ENCODE measurements at places on chromosomes 16 and 17.
A peak's percentile ranks its signal among the peaks of the same experiment; 100 is the strongest.

GRCh38 chr16:9950658-9951057, 231.6 kb downstream of the GRIN2A start:
- DNase-seq: no peak

DNA sequence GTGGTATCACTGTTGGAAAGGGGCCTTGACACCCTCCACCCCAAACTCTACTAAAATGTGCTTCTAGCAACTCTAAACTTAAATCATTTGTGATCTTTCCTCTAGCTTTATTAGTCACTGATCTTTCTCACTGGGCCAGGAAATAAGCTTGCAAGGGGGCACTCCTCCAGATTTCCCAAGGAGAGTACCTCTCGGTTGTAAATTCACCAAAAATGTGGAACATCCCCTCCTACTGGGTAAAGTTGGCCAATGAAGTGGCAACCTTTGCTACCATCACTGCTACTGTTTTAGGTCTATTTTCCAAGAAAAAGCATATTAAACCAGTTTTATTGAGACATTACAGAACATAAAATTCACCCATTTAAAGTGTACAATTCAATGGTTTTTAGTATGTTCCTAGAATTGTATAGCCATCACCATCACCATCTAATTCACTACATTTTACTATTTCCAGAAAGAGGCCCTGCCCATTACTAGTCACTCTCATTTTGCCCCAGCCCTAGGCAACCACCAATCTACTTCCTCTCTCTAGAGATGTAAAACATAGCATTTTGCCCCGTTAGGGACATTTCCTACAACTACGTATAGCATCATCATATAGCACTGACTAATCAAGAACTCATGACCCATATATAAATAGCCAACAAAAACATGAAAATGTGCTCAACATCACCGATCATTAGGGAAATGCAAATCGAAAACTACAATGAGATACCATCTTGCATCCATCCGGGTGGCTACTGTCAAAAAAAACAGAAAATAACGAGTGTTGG, 44.6 kb upstream of the ADCY9 start:
- DNase-seq: no peak

GRCh38 chr17:68777243-68777855, 176.2 kb upstream of the FAM20A start:
- DNase-seq: peak; percentile 79

- DNase-seq: no peak
Measured at GRCh38 chr16:11609474-11610120, 22.9 kb upstream of the LITAF start.

- DNase-seq: no peak
Measured at GRCh38 chr16:78607465-78607864, 508.0 kb downstream of the WWOX start.

Measured in NCI-H345 (cell line).